ENCODE measurements at places on chromosomes 11 and 22. TPM values are rescaled to one million over a fixed set of nuclear protein-coding genes. Genes with fewer than 3 reads are reported as not detected.
A peak's percentile ranks its signal among the peaks of the same experiment; 100 is the strongest.

- no peaks in the 10 kb centered on the region for H3K36me3 ChIP-seq
- no peaks in the 10 kb centered on the region for H3K4me1 ChIP-seq
- H3K27ac ChIP-seq, result no peak overlapping the region
- no peak overlapping the region for H3K4me3 ChIP-seq
Observed at GRCh38 chr11:13644997-13645687, 23.3 kb upstream of the FAR1 start.

GRCh38 chr11:129141748-129142523 lies 50.2 kb downstream of the ARHGAP32 start:
- H3K4me1 ChIP-seq, result no peaks in the 10 kb centered on the region
- DNase-seq, result no peak
- H3K36me3 ChIP-seq, result no peaks in the 10 kb centered on the region
- no peak overlapping the region for H3K4me3 ChIP-seq
- no peaks in the 10 kb centered on the region for H3K27me3 ChIP-seq
- H3K27ac ChIP-seq, result no peak overlapping the region

- no peaks in the 10 kb centered on the region for H3K36me3 ChIP-seq
- no peak overlapping the region for H3K27ac ChIP-seq
- no peaks in the 10 kb centered on the region for H3K4me1 ChIP-seq
- no peaks in the 10 kb centered on the region for H3K27me3 ChIP-seq
- peak; percentile 63 for DNase-seq
- H3K4me3 ChIP-seq, result no peak overlapping the region
Observed at GRCh38 chr11:70159627-70160570, 43.2 kb upstream of the FADD start.

DNA sequence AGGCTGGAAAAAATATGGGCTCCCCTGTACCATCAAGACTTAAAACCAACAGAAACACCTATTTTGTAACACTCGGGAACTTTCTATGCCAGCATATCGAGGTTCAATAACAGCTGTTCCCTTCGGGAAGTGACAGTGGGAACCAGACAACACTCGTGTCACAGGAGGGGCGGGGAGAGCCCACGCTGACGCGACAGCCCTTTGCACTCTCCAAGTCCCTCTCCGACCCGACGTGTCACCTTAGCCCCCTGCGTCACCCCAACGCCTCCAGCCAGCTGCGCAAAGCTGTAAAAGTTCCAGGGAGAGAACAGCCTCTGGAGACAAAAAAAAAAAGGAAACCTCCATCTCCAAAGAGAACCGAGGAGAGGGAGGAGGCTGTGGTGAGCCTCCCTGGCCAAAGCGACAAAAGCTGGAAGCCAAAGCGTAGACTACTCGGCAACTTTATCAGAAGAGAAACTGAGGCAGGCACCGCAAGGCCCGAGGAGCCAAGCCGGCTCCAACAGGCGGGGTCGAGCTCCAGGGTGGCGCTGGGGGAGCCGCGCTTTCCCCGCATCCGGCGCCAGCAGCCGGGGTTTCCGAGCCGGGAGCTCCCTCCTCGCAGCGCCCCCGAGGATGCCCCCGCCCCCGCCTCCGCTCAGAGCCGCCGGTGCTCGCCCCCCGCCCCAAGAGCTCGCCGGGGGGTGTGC lies 751 bp downstream of the ARFGAP3 start:
- no peaks in the 10 kb centered on the region for H3K27me3 ChIP-seq
- peak; percentile 47 for DNase-seq
- H3K4me1 ChIP-seq, result peaks cover 5% of the 10 kb centered on the region
- no peaks in the 10 kb centered on the region for H3K36me3 ChIP-seq
- H3K4me3 ChIP-seq, result peak overlapping the region; percentile 71

DNA sequence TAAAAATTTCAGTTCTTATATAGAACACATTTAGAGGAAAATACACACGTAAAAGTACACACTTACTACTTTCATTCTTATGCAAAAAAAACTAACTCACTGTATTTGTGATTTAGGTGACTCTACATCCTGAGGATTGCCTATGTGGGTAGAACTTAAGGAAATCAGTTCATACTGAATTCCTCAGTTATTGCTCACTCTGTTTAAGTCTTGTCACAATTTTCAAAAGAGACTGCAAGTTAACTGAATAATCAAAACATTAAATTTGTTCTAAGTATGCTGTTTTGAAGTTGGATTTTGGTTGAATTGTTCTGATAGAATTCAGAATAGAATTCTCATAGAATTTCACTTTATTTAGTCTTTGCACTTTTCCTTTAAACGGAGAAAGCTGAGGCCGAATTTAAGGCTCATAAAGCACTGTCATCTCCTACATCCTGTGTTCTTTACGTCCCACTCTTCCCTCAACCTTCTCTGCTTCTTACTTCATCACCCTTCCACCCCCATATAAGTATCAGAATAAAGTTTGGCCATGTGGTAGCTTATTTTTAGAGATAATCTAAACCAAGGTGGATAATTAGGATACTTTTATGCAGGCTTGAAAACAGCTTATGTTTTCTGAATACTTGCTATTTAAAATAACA lies 59.8 kb downstream of the APOL5 start:
- H3K4me3 ChIP-seq, result no peak overlapping the region
- H3K27me3 ChIP-seq, result no peaks in the 10 kb centered on the region
- DNase-seq, result no peak
- H3K4me1 ChIP-seq, result no peaks in the 10 kb centered on the region

- no peaks in the 10 kb centered on the region for H3K27me3 ChIP-seq
- no peaks in the 10 kb centered on the region for H3K36me3 ChIP-seq
- H3K4me1 ChIP-seq, result no peaks in the 10 kb centered on the region
- DNase-seq, result no peak
- H3K27ac ChIP-seq, result no peak overlapping the region
Observed at GRCh38 chr11:80559942-80560341, 1119.1 kb upstream of the TENM4 start.

DNA sequence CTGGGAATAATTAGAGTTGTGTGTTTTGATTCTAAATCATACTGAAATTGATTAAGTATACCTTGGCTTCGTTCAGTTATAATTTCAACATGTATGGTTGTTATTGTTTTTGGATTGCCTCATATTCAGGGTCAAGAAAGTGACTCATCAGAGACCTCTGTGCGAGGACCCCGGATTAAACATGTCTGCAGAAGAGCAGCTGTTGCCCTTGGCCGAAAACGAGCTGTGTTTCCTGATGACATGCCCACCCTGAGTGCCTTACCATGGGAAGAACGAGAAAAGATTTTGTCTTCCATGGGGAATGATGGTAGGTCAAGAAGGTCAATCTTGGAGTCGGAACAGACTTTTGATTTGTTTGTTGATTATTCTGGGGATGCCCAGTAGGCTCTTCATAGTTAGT lies 40.4 kb downstream of the KMT2A start:
- no peak overlapping the region for H3K27ac ChIP-seq
- H3K4me1 ChIP-seq, result no peaks in the 10 kb centered on the region
- H3K4me3 ChIP-seq, result no peak overlapping the region
- no peaks in the 10 kb centered on the region for H3K36me3 ChIP-seq
- DNase-seq, result no peak

DNA sequence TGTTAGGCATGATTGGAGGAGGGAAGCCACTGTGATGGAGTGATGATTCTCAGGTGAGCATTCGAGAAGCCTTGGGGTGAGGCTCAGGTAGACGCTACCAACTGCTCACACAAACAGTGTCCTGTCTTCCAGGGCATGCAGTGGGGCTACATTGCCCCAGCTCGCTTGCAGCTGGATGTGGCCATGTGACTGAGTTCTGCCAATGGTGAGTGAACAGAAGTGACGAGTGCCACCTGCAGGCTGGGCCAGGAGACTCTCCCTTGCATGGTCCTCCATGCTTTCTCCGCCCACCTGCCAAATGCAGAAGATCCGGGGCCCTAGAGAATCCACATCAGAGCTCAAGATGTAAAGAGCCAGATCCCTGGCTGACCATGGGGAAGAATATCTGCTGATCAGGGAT lies 195.9 kb downstream of the BCR start:
- H3K36me3 ChIP-seq, result no peaks in the 10 kb centered on the region
- H3K27me3 ChIP-seq, result no peaks in the 10 kb centered on the region
- H3K4me1 ChIP-seq, result no peaks in the 10 kb centered on the region
- no peak overlapping the region for H3K4me3 ChIP-seq
- DNase-seq, result no peak
- H3K27ac ChIP-seq, result no peak overlapping the region

DNA sequence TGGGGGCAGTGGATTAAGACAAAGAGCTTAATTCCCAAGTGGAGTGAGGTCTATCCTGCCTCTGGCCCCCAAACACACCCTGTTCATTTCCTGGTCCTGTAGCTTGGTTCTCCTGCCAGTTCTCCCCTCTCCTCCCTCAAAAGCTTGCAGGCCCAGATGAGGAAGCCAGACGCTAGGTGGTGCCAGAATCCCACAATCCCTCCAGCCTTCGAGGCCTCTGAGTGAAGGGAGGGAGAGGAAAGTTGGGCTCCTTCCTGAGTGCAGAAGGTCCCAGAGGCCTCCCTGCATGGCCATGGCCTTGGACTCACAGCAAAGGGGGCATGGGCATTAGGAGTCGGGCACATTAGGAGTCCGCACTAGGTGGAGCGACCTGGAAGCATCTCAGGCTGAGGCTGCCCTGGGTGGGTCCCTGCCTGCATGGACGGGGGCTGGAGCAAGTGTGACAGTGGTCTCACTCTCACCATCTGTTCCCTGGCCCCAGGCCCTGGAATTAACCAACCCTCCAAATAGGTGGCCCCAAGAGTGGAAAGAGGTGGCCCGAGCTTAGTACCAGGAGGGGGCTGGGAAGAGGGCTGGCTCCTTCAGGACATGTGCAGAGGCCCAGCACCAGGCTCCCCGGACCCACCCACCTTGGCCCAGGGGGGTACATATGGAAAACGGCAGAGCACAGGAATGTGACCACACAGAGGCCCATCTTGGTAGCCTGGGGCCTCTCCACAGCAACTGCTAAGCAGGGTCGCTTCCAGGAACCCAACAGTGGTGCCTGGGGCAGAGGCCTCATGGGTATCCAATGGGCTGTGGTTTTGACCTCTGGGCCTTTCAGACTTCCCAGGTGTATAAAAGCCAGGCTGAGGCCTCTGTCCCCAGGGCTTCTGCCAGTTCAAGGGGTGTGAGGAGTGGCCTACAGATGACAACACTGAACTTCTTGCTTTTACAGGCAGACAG lies 5.2 kb downstream of the FXYD2 start:
- peak; percentile 75 for DNase-seq
- H3K4me1 ChIP-seq, result no peaks in the 10 kb centered on the region
- H3K36me3 ChIP-seq, result no peaks in the 10 kb centered on the region
- H3K27me3 ChIP-seq, result no peaks in the 10 kb centered on the region
- H3K4me3 ChIP-seq, result no peak overlapping the region
- H3K27ac ChIP-seq, result no peak overlapping the region

- no peak overlapping the region for H3K27ac ChIP-seq
- H3K4me3 ChIP-seq, result no peak overlapping the region
- peaks cover 4% of the 10 kb centered on the region for H3K4me1 ChIP-seq
Observed at GRCh38 chr22:19174106-19175025, 4.2 kb downstream of the SLC25A1 start.

DNA sequence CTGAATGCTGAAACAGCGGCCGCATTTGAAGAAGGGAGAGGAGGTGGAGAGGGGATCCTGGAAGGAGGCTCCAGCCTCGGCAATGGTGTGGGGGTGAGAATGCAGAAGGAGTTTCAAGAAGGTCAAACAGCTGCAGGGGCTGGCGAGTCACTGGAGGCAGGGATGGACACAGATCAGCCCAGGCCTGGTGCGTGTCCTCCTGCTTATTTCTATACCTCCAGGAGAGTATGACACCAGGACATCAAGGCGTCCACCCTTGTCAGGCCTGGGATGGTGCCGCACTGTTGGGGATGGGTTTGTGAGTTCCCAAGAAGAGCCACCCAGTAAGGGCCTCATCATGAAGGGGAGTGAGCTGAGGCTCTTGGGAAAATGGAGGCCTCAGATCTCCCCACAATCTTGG lies 23.1 kb downstream of the IGLL1 start:
- H3K36me3 ChIP-seq, result no peaks in the 10 kb centered on the region
- no peak overlapping the region for H3K4me3 ChIP-seq
- no peaks in the 10 kb centered on the region for H3K27me3 ChIP-seq
- no peaks in the 10 kb centered on the region for H3K4me1 ChIP-seq

PICK1 gene
- 26.4 TPM for total RNA-seq

PRODH gene
- not detected for total RNA-seq

BRSK2 gene
- 2.2 TPM for total RNA-seq

BATF2 gene
- 0.90 TPM for total RNA-seq

EFEMP2 gene
- 76.2 TPM for total RNA-seq

GPHA2 gene
- total RNA-seq, result not detected

MS4A18 gene
- total RNA-seq, result not detected

KCTD14 gene
- 10.6 TPM for total RNA-seq
